ENCODE measurements at places on chromosomes 4 and X. TPM values are rescaled to one million over a fixed set of nuclear protein-coding genes. Genes with fewer than 3 reads are reported as not detected.

Gene PABPC4L
- 0.81 TPM for total RNA-seq

Gene GAGE1
- not detected for total RNA-seq

Gene RAB33B
- total RNA-seq = 4.2 TPM

Gene AMTN
- not detected for total RNA-seq

Gene GPRIN3
- 3.5 TPM for total RNA-seq

Gene SATL1
- total RNA-seq = not detected

Gene RNF212
- total RNA-seq = 1.5 TPM

Gene PROM1
- total RNA-seq = 13.9 TPM

Gene KLKB1
- total RNA-seq = not detected

Gene MAGEB17
- not detected for total RNA-seq

Gene STATH
- total RNA-seq = not detected

Gene HSD17B13
- not detected for total RNA-seq

Gene DCX
- not detected for total RNA-seq

Gene SERTM2
- not detected for total RNA-seq

Gene GABRE
- 3.2 TPM for total RNA-seq

Gene SCD5
- total RNA-seq = 3.3 TPM

Gene MAOA
- total RNA-seq = 15.7 TPM

Gene CCDC110
- total RNA-seq = 1.1 TPM

Gene MAGEA11
- total RNA-seq = not detected

Gene DNAAF6
- not detected for total RNA-seq

Gene MAGEH1
- 21.3 TPM for total RNA-seq

Gene ARMCX1
- total RNA-seq = 10.9 TPM

Gene COQ2
- total RNA-seq = 19.4 TPM

Gene FREM3
- total RNA-seq = not detected

Gene SLC10A4
- 0.25 TPM for total RNA-seq

Gene SPANXN1
- not detected for total RNA-seq

Gene GAGE12E
- not detected for total RNA-seq

Gene CABS1
- total RNA-seq = not detected

Gene VCX3B
- total RNA-seq = not detected

Gene CT45A2
- not detected for total RNA-seq

Gene SHROOM3
- total RNA-seq = 28.9 TPM

Gene COL25A1
- total RNA-seq = 7.8 TPM

Gene ZNF630
- total RNA-seq = 0.33 TPM

Gene SPIN4
- total RNA-seq = 2.4 TPM

Gene ARX
- total RNA-seq = not detected

Gene PCDH10
- 0.81 TPM for total RNA-seq

Gene CDKL2
- total RNA-seq = 1.5 TPM

Gene PITX2
- total RNA-seq = 0.49 TPM

Gene FNIP2
- 12.9 TPM for total RNA-seq
